ENCODE measurements at places on chromosomes 16 and 17.

- no peak for DNase-seq
Observed at GRCh38 chr16:50320310-50320709, 48.5 kb downstream of the BRD7 start.

DNA sequence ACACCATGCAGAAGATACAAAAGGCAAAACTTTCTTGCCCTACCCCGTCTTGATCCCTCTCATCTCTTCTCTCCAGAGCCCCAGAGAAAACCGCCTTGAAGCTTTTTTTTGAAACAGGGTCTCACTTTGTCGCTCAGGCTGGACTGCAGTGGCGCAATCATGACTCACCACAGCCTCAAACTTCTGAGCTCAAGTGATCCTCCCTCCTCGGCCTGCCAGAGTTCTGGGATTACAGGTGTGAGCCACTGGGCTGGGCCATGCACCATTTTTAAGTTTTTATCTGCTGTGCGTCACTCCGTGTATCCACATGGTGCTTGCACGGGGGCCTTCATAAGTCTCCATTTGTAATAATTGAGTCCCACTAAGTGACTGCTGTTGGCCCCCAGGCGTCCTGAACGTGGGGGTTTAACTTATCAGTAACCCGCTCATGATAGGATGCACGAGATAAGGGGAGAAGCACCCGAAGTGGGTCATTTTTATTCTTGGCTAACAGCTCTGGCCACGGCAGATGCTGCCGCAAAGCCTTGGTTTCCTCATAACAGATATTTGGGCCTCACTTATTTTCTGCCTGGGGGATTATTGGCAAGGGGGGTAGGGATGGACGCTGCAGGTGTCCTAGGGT is 8.6 kb downstream of the DNAH17 start:
- DNase-seq = no peak

- no peak for DNase-seq
Observed at GRCh38 chr16:50992350-50993032, 158.6 kb downstream of the SALL1 start.

DNA sequence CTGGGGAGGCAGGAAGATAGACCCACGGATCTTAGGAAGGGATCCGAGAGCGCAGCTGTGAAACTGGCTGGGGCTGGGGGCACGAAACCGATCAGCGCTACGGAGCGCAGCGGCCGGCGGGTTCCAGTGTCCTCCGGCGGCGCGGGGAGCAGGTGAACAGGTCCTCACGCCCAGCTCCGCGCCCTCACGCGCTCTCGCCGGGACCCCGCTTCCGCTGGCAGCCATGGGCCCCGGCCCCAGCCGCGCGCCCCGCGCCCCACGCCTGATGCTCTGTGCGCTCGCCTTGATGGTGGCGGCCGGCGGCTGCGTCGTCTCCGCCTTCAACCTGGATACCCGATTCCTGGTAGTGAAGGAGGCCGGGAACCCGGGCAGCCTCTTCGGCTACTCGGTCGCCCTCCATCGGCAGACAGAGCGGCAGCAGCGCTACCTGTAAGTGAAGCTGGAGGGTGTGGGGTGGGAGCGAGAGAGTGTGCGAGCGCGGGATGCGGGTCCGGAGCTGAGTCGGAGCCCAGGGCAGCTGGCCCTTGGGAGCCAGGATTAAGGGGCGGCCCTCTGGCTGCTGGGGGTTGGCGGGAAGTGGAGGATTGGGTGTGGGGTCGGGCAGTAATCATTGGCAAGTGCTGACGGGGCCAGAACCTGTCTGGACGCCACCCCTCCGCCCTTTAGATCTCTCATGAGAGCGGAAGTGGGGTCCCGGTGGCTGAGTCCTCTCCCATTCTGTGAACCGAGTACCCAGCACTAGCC is 479 bp downstream of the ITGA3 start:
- DNase-seq = peak; percentile 10
